ENCODE measurements at places on chromosomes 4 and X.

- no peak for DNase-seq
Observed at GRCh38 chr4:82282875-82283274, 90.9 kb downstream of the HNRNPD start.

DNA sequence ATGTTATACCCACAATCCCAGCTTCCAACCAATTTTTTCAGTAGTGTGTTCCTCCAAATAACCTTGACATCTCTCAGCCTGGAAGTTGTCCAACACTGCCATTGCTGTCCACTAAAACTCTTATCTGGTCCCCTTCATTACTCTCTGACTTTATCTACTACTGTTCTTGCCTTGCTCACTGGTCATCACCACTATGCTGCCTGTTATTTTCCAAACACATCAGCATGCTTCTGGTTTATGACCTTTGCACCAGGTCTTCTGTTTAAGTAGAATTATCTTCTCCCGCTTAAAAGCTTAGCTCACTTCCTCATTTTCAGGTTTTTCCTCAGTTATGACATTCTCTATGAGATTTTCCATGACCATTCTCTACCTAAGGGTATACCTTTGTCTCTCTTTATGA lies 5.5 kb downstream of the ELMOD2 start:
- no peak for DNase-seq

- DNase-seq: no peak
Observed at GRCh38 chr4:26842911-26843310, 17.7 kb upstream of the STIM2 start.

- no peak for DNase-seq
Observed at GRCh38 chrX:19512961-19513360, 2.3 kb downstream of the MAP3K15 start.

DNA sequence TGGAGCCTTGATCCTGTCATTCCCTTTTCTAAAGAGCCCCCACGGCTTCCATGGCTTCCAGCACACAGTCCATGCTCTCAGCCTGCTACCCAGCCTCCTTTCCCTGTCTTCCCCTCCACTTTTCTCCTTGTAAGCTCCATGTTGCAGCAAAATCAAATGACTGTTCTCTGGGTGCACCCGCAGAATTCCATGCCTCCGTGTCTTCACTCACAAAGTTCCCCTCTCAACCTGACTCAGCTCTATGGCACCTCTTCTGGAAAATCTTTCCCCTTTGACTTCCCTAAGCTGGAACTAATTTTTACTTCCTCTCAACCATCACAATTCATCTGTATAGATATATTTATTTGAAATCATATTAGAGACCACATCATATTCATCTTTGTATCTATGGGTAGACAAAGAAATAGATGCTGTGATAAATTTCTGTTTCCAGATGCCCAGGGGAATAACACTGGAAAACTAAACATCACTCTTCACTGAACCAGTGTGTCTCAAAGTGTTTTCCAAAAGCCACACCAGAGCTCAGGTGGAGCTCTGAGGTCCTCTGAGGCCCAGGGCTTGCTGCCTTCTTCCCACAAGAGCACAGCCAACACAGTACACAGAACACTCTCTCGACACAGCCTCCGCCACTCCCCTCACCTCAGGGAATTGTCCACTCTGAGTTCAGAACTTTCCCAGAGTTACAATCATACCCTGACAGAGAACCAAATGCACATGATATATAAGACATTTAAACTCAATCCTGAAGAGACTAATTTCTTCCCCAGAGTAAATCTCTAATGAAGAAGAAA lies 3.3 kb downstream of the SETD7 start:
- no peak for DNase-seq

- DNase-seq: no peak
Observed at GRCh38 chr4:141761926-141762325, 125.5 kb downstream of the IL15 start.

- DNase-seq: no peak
Observed at GRCh38 chr4:53619431-53619830, 28.1 kb upstream of the LNX1 start.

- DNase-seq: no peak
Observed at GRCh38 chr4:126533146-126533805, 1099.5 kb upstream of the INTU start.

- no peak for DNase-seq
Observed at GRCh38 chrX:29143356-29143755, 556.1 kb downstream of the IL1RAPL1 start.

DNA sequence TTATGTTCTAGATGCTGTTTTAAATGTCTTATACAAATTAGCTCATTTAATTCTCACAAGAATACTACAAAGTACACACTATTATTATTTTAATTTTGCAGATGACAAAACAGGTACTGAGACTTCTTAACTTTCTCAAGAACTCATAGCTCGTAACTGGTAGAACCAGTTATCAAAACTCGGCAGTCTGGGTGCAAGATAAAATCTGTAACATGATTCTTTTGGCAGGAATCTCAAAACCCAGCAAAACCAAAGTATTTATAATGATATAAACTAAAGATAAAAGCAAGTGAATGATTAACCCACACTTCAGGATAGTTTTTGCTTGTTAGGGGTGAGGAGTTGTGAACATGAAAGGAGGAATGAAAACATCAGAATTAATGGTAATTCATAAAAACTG lies 27.6 kb downstream of the CLNK start:
- no peak for DNase-seq

DNA sequence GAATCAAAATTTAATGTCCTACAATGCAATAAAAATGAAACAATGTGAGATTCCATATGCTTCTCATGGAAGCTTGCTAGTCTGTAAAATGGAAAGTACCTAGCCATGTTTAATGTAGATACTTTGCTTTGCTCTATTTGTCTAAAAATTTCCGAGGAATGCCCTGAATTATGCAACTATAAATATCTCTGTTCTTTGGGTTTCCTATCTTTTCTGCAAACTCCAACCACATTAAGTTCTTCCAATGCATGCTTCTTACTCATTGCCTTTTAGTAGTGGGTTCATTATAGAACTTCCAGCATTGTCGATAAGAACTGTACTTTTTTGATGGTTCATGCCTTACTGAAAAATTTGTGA lies 178.3 kb downstream of the RASL11B start:
- no peak for DNase-seq

Data from GM06990 (cell line).